ENCODE measurements at places on chromosomes 1 and 21.

DNA sequence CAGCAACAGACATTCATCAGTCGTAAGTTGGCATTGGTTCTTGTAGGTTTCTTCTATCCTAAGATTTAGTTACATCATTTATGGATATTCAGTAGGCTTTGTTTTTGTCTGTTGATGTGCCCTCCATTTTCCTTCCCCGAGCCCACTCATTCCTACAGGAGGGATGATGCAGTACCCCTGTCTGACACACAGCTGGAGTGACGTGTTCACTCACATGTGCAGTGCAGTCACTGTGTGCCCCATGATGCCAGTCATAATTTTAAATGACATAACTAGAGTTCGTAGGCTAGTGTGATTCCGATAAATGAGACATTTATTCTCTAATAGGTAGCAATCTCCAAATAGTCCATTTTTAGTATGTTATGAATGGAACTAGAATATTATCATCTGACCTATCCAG lies 438.4 kb downstream of the DSCAM start:
- DNase-seq, result no peak

DNA sequence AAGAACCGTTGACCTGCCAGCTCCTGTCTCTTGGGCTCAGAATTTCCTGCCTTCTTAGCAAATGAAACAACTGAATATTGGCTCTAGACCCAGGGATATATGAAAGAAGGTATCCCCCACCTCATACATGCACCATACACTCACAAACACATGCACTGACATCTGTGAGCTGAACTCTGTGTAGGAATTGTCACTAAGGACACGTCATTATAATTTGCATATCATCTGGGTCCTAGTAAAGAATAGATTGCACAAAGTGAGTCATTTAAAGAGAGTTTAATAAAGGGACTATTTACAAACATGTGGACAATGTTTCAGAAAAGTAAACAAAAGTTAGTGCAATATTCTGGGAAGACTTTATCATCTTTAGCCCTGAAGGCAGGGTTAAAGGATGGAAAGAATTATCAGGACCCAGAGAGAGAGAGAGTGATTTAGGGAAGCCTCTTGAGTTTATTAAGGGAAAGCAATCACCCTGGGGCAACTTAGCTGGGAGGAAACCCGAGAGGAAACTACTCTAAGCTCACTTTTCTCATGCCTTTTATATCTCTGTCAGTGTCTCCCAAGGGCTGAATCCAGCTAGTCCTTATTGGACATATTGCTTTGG lies 74.1 kb upstream of the PLA2G4A start:
- no peak for DNase-seq

DNA sequence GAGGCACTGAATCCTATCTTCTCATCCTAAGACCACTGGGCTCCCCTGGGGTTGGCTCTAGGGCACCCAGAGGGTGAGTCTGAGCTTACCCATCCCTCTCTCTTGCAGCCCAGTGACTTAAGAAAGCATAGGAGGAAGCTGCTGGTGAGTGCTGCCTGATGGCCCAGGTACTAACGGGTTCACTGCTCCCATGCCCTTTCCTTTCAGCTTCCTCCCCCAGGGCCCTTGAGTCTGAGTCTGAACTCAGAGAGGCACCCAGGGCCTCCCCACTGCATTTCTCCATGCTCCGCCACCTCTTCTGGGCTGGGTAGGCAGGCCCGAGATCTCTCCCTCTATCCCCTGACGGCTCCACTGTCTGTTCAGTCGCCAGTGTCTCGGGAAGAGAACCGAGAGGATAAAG lies 29.7 kb downstream of the PPFIA4 start:
- DNase-seq, result no peak

DNA sequence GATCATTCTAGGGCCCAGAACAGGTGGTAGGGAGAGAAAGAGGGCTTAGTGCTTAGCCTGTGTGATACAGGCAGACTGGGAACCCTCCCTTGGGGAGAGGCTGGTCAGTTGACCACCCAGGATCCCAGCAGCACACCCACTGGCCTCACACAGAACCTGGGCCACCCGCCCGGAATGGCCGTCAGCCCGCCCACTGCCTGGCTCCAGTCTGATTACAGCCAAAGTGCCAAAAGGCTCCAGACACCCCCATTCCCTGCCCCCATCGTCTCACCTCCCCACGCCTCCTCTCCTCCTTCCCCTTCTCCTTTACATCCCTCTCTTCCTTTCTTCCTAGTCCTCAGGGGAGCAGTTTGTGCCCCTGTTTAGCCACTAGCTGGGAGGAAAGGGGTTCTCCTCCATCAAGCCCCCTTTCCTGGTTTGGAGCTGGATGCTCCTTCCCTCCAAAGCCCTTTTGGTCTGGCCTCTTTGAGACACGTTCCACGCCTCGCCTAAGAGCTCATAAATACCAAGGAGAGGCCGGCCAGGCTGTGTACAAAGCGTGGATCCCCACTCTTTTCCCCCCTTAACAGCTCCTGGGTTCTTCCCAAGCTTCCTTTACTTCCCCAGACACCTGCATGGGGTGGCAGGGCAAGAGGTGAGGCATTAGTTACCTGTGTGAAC lies 4.6 kb upstream of the WNT2B start:
- DNase-seq, result no peak

DNA sequence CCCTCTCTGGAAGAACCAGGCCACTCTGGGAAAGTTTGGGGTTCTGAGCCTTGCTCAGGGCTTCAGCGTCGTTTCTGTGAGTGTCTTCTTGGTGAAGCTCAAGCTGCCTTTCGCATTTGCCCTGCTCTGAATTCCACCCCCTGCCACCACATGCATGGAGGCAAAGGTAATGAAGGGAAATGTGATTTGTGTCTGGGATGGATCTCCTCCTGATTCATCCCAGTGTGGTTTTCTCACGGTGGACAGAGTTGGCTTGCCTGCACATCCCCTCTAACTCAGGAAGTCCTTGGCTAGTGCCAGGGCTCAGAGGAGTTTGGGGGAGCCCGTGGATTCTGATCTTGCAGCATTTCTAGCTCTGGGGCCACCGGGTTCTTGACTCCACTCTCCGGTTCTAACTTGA lies 173.6 kb upstream of the RAB4A start:
- no peak for DNase-seq

GRCh38 chr1:85280636-85281035 lies 4.2 kb upstream of the BCL10 start:
- DNase-seq, result no peak

GRCh38 chr1:188499690-188500089 lies 1670.9 kb downstream of the PLA2G4A start:
- DNase-seq, result no peak

- DNase-seq, result no peak
Observed at GRCh38 chr1:155574077-155574476, 11.5 kb upstream of the ASH1L start.

DNA sequence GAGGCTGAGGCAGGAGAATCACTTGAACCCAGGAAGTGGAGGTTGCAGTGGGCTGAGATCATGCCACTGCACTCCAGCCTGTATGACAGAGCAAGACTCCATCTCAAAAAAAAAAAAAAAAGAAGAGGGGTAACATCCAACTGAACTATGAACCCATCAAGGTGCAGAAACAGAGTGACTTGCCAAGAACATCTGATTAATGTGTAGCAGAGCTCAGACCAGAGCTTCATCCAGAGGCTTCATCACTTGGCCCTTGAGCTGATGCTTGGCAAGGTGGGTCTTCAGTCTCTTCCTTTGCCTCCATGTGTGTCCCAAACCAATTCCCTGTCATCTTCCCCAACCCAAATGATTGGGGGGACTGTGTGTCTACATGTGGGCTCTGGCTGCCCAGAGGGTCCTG lies 32.6 kb downstream of the HSD3B1 start:
- DNase-seq, result no peak

GRCh38 chr1:94296018-94296417 lies 58.6 kb upstream of the ARHGAP29 start:
- DNase-seq, result no peak

DNA sequence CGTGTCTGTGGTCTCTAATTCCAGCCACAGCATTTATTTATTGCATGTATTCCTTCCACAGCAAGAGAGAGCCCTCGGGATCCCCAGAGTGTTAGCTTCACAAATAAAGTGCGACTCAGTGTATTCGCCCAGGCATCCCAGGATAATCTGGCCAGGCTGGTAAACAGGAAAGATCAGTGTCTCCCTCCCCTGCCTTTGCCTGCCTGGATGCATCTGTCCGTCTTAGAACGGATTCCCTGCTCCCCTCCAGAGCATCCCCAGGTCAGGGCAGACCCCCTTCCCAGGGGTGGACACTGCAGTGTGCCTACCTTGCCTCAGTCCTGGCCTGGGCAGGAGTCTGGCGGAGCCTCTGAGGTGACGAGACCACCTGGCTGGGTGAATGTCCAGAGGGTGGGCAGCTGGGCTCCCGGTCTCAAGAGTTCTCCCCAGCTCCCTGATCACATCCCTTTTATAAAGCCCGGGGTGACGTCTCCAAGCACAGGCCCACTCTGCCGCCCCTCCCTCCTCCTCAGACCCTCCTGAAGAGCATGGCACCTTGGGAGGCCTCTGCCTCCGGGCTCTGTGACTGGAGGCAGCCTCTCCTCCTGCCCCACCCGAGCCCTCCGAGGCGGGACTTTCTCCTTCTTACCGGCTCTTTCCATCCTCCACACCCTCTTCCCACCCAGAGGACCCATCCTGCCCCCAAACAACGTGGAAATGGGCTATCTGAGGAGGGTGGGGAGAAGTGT lies at the start of gene KISS1:
Gene KISS1, minus strand, starts transcription at position 424 of the 728 bp plus-strand sequence. CDS start 3,615 bp downstream, outside the sequence.
- no peak for DNase-seq

- DNase-seq, result no peak
Observed at GRCh38 chr1:43293896-43294760, 6.7 kb upstream of the TIE1 start.

DNA sequence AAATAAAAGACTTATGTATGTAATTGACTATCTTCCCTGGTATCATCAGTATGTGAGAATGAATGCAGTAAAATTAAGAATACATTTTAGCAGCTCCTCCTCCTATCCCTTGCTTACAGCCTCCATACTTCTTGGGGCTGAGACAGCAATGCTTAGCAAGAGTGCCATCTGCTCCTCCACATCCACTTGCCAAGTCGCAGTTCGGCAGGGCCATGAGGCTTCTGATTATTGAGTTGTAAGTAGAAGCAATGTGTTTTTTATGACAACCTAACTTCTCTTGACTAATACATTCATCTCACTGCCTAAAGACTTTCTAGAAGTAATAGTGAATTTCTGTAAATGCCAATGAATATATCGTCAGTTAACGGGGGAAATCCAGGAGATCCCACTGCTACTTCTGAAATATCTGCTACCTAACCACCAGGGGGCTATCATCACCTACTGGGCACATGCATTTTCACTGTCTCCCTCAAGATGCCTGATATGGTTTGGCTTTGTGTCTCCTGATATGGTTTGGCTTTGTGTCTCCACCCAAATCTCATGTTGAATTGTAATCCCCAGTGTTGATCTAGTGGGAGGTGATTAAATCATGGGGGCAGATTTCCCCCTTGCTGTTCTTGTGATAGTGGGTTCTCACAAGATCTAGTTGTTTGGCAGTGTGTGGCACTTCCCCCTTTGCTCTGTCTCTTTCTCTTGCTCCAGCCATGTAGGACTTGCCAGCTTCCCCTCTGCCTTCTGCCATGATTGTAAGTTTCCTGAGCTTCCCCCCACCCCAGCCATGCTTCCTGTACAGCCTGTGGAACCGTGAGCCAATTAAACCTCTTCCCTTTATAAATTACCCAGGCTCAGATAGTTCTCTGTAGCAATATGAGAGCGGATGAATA lies 59.6 kb downstream of the EXTL2 start:
- DNase-seq, result peak; percentile 58

DNA sequence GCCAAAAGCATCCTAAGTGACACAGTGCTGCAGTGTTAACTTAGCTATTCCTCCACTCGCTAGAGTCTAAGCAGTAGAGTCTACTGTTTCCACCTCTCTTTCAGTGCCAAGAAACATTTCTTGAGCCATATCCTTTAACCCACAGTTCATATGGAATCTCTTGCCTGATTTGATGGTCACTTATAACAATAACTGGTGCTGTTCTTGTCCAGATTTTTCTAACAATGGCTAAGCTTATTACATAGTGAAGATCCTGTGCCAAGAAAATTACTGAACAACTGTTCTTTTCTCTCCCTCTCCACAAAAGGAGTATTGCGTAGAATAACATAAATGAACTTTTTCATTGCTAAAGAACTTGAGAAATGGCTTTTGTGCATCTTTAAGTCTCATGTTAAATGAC lies 121.3 kb downstream of the CDC7 start:
- DNase-seq, result no peak

DNA sequence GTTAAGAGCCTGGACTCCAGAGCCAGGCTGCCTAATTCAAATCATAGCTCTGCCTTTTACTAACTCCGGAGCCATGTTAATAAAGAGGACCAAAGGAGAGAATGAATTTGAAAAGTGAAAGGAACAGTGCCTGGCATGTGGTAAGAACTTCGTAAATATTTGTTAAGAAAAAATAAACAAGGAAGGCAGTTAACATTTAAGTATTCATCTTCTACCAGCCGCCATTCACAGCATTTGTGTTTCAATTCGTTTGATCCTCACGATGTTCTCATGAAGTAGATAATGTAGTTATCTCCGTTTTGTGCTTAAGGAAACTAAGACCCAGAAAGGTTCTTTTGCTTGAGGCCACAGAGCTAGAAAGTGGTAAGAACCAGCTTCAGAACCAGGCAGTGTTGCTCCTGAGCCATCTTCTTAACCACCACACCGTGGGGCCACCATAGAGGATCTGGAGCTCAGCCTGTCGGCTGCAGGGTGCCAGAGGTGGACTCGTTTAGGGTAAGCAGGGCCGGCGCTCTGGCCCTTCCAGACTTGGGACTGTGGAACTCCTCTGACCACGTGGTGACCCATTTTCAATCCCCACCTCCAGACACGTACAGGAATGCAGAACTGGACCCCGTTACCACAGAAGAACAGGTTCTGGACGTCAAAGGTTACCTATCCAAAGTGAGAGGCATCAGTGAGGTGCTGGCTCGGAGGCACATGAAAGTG lies 11.9 kb downstream of the MFN2 start:
- no peak for DNase-seq

DNA sequence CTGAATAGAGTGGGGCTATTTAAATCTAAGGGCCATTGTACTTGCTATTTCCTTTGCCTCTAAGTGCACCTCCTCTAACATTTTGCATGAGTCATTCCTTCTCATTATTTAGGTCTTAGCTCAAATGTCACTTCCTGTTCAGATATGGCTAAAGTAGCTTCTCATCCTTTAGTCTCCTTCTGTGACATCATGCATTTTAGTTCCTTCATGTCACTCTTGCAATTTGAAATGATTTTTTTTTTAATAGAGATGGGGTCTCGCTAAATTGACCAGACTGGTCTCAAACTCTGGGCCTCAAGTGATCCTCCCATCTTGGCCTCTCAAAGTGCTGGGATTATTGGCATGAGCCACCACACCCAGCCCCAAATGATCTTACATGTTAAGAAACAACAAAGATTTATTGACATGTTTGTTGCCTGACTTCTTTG lies 6.6 kb downstream of the TBX19 start:
- no peak for DNase-seq

GRCh38 chr1:39575191-39576015 lies 1.2 kb downstream of the PABPC4 start:
- DNase-seq, result no peak

- DNase-seq, result peak; percentile 57
Observed at GRCh38 chr1:111441573-111442192, 7.4 kb downstream of the WDR77 start.

DNA sequence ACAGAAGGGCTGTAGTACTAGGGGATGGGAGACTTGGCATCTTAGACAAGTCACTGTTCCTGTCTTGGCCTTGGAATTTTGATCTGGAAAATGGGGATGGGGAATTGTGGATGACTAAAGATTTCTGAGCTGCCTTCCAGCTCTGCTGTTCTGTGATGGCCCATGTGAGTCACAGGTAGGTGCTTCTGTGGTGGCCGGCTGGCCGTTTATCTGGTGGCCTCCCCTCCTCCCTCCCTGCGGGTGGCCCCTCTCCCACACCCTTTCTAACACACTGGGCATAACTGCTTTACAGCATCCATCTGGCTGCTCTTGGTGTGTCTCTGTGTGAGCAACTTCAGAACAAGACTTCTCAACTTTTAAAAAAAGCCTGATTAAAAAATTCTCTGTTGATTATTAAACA lies 35.9 kb downstream of the KCNA2 start:
- DNase-seq, result no peak
